CD4-positive, alpha-beta T cell treated with Interleukin-15 for 4 hours (primary cell): ENCODE measurements at places on chromosomes 3 and 15.

- DNase-seq: peak; percentile 49
Measured at GRCh38 chr15:51727141-51727897, 10.1 kb downstream of the LYSMD2 start.

DNA sequence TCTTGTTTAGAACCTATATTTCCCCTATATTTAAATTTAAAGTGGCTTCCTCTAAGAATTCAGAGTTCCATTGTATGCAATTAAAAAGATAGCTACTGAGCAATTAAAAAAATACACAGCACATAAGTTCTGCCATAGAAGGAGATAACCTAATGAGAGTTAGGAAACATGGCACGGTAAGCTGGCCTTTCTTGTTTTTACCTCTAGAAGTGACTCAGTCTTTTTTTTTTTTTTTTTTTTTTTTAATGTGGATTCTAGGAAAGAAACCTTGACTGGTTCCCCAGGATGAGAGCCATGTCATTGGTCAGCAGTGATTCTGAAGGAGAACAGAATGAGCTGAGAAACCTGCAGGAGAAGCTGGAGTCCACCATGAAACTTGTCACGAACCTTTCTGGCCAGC is 142.7 kb upstream of the BHLHE40 start:
- DNase-seq: no peak

GRCh38 chr3:126450219-126450618 is 25.5 kb downstream of the ZXDC start:
- no peak for DNase-seq

DNA sequence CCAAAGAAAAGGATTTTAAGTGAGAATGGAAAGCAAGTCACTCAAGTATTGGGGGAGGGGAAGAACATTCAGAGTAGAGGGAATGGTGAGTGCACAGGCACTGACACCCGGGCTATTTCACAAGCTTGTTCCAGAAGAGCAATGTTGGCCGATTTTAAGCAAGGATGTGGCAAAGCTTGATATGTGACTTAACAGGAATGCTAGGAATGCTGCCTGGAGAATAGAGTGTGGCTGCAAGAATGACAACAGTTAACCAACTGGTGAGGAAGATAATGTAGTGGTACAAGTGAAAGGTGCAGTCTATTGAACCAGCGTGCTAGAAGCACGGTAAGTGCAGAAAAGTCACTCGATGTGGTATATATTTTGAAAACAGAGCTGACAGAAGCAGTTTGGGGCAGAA is 6.2 kb upstream of the CCDC80 start:
- DNase-seq: no peak

GRCh38 chr3:78888635-78889034 is 879.2 kb downstream of the ROBO1 start:
- no peak for DNase-seq

DNA sequence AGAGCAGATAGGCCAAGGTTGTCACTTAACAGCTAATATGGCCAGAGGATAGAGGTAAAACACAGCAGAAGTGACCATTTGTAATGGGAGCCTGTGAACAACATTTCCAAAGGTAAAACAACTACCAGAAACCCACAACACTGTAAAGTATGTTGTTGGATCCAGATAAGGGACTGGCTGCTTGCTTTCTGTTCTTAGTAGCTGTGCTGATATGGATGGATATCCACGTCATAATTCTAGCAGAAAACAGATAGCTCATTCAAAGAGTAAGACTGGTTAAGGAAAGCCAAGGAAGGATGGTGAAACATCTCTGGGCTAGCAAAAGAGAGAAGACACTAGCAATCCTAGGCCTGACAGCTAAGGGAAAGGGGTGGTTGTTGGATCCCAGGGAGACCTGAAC is 36.9 kb upstream of the SPRED1 start:
- DNase-seq: no peak

GRCh38 chr3:149332771-149333170 is 665 bp downstream of the TM4SF18 start:
- DNase-seq: no peak

DNA sequence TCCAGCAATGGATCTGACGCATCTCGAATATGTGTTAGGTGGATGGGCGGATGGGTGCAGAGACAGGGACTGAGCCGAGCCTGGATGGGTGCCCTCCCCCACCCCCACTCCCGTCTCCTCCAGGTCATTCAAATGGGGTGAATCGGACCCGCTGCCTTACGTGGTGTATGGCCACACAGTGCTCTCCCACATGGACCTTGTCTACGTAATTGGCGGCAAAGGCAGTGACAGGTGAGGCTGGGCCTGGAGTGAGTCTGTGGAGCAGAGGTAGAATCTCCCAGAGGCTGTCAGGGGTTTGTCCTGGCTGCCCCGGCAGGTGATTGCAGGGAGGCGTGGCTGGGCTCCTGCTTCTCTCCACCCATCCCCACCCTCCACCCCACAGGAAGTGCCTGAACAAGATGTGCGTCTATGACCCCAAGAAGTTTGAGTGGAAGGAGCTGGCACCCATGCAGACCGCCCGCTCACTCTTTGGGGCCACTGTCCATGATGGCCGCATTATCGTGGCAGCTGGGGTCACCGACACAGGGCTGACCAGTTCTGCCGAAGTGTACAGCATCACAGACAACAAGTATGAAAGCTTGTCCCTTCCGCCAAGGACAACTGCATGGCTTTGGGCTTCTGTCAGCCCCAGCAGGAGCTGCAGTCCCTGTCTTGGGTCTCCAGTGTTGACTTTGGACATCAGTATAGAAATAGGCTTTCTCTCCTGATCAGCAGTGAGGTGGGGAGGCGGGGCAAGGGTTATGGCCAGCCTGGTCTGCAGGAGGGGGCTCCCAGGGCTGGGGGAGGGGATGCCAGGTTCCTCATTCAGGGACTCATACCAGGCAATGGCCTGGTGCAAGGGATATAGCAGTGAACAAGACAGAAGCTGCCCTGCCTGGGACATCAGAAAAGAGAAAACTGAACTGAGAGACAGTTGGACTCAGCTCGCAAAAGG is 3.4 kb downstream of the KLHL40 start:
- no peak for DNase-seq

- DNase-seq: no peak
Measured at GRCh38 chr15:74406992-74407705, 26.6 kb downstream of the SEMA7A start.

GRCh38 chr3:54691289-54691771 is 236.5 kb downstream of the LRTM1 start:
- no peak for DNase-seq

DNA sequence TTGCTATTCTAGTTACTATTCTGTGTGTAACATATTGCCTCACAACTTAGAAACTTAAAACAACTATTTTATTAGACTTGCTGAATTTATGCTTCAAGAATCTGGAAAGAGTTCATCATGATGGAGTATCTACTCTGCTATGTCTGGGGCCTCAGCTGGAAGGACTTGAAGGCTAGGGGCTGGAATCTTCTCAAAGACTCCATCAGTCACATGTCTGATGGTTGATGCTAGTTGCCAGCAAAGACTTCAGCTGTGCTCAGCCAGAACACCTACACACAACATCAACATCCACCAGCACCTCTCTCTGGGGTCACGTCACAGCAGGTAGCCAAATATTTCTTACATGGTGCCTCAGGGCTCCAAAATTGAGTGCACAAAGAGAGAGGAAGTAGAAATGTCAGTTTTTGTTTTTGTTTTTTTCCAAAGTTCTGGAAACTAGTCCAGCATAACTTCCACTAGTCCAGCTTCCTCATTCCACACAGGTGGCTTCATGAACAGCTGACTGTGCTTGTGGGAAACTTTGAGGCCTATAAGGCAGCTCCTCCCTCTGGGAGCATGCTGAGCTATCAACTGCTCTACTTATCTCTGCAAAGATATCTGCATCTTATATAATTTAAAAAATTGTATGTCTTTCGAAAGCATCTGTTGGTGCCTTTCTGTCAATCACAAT is 325.4 kb upstream of the AGTR1 start:
- DNase-seq: no peak

DNA sequence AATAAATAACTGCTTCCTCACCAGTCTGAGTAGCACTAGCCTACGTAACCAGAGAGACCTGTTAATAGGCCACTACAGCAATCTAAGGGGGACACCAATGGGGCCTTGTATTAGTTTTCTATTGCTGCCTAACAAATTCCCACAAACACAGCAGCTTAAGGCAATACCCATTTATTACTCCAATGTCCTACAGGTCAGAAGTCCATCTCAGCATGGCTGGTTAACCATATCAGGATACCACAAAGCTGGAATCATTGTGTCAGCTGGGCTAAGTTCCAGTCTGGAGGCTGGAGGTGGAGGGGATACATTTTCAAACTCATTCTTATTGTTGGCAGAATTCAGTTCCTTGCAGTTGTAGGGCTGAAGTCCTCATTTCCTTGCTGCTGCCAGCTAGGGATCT is 331.9 kb downstream of the ULK4 start:
- DNase-seq: no peak

DNA sequence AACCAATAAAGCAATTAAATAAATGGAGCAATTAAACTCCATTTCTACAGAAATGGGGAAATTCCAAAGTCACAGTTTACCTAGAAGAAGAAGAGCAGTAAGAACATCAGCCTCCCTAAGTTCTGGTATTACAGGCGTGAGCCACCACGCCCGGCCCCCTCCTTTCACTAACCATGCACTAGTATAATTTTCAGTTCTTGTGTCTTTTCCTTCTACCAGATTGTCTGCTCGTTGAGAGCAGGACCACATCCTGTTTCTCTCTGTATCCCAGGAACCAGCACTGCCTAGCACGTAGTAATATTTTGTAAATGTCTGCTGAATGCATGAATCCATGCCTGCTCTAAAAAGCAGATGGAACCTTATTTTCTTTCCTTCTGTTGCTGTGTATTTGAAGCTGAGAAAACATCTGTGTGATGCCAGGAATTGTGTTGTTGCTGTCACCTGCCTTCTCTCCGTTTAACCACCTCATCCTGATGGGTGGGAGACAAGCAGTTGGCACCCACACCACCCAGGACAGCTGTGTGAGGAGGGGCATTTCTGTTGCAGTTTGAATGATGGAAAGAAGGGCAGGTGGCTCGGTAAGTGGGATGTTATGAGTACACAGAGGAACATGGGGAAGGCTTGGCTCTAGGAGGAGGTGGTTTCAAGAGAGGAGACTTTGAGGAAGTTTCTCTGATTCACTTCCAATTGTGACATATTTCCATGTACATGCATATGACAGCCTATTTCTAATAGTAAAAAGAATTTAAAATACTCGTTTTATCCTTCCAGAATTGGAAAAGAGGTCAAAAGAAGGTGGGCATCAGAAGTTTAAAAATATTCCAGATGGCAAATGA is 30.1 kb downstream of the PXYLP1 start:
- DNase-seq: no peak

GRCh38 chr3:100899440-100900091 is 93.7 kb downstream of the ABI3BP start:
- DNase-seq: no peak

GRCh38 chr15:101504866-101505609 is 15.5 kb upstream of the PCSK6 start:
- no peak for DNase-seq

DNA sequence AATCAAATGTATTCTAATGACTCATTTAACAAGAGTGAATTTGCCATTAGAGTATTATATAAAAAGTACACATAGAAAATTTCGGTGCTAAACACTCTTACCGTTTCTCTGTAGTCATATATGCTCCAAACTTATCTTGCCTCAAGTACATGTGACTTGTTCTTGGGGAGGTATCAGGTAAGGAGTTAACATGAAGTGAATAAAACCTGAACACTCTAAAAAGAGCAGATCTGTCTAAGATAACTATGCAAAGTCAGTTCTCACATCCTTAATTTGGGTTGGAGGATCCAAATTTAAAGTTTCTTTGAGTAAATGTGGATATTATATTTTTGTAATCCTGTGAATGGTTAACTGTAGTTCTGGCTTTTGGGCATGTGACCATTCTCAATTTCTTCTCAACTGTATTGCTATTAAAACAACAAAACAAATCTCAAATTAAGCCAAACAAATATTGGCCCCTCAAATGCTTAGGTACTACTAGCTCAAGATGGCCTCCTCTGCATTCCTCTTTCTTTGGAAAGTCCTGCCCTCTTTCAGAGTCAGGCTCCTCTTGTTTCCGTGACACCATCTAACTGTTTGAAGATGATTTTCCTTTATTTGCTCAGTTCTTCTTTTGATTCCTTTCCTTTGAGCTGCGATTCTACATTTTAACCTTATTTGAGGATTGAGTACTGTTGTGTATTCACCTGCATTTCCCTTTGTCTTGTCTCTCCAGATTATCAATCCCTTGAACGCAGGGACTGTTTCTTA is 4.2 kb downstream of the EDEM1 start:
- DNase-seq: no peak

DNA sequence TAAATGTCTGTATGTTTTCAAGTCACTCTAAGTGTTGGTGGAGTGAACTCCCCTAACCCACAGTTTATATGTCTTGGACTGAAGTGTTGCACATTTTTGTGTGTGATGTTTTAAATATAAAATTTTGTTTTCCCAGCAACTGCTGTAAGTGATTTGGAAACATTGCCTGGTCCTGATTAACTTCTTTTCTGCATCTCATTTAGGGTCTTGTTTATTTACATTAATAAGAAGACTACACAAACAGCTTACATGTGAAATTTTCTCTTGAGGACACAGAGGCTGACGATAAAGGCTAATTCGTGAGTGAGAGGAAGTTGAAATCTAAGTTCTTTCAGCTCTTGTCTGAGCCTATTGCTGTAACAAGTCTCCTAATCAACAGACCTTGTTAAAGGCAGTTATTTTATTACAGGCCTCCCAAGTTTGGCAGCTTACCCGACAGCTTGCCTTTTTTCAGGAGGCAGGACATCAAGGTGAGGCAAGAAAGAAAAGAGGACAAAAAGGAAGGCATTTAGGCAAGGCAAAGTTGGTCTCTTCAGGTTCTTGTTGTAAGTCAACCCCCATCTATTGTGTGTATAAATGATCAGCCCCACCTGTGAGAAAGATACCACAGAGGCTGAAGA is 177.7 kb upstream of the NR2E3 start:
- no peak for DNase-seq

DNA sequence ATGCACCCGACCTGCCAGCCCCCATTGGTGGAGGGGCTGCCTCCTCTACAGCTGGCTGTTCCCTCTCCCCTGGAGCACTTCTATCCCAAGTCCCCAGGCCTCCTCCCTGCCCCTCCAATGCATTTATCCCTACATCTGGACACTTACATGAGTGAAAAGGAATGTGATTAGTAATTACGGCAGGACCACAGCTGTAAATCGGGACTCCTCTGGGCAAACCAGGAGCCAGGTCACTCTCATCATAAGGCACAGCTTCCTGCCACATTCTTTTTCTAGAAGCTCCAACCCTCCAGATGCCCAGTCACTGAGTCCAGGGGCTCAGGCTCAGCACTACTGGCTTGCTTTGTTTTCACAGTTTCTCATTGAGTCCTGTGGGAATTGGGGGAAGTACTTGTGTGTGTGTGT is 54.3 kb downstream of the IL20RB start:
- no peak for DNase-seq

- DNase-seq: no peak
Measured at GRCh38 chr3:73041537-73041936, 19.9 kb upstream of the EBLN2 start.
